ENCODE measurements at places on chromosomes 11 and 22.

DNA sequence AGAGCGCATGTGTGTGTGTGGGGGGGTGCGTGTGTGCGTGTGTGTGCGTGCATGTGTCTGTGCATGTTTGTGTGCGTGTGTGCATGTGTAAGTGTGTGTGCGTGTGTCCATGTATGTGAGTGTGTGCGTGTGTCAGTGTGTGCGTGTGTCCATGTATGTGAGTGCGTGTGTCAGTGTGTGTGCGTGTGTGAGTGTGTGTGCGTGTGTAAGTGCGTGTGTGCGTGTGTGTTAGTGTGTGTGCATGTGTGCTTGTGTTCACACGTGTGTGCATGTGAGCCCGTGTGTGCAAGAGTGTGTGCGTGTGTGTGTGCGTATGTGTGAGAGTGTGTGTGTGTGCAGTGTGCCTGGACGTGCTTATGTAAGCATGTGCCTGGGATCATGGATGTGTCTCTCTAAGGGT, 14.7 kb upstream of the APOL6 start:
- DNase-seq = no peak

GRCh38 chr22:19598054-19598855, 74.0 kb upstream of the CLDN5 start:
- DNase-seq = no peak

DNA sequence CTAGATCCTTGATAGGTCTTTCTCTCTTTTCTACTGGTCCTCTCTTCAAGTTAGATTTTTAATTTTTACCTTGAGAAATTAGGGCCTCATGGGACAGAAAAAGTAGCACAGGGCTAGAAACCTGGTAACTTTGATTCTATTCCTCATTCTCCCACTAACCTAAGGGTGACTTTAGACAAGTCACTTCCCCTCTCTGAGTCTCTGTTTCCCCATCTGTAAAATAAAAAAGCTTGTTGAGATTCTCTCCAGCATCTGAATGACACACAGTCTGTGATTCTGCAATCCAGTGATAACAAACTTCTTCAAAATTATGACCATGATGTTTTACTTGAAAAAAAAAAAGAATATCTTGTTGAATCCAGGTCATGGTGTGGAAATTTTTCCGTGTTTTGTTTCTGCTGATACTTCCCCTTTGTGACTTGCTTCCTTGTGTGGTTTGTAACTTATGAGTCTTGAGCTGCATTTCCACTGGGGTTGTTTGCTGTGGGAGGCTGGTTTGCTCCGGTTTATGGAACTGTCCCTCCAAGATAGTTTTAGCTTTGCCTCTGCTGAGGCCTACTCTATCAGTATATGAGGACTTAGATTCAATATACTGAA, 9.8 kb upstream of the MPEG1 start:
- DNase-seq = no peak

DNA sequence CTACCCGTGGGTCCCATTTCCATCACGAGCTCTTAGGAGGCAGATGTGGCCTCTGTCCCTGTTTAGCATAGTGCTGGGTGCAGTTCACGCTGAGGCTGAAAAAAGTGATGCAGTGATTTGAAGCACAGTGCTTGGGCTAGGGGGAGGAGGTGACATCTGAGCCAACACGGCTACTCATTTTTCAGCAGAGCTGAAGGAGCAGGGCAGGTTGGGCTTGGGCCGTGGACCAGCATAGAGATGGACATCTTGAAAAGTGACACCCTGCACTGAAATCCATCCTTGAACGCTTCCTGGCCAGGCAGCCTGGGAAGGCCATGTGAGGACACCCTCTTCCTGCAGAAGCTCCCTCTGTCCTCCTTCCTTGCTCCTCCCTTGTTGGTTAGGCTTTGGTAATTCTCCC, 66.4 kb downstream of the ADAMTS15 start:
- no peak for DNase-seq

GRCh38 chr22:50325444-50326224, 1.2 kb downstream of the DENND6B start:
- no peak for DNase-seq

DNA sequence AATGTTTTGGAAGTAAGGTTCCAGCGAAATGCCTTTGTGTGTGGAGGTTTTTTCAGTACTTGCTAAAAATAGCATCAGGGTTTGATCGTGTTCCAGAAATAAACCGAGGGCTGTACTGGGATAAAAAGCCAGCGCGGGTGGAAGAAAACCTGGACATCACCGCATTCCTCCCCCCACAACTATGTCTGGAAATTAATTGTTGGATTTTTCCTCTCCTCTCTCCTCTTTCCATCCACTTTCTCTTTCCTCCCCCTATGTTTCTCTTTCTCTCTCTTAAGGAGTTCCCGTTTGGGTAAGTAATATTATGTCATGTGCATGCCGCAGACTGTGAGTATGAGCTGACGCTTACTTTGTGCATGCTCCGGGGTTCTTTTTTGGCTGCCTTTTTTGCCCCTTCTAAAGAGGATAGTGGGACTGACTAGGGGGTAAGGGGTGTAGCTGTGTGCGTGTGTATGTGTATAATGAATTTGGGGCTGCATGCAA, 104.2 kb upstream of the HSD17B12 start:
- DNase-seq = peak; percentile 13

DNA sequence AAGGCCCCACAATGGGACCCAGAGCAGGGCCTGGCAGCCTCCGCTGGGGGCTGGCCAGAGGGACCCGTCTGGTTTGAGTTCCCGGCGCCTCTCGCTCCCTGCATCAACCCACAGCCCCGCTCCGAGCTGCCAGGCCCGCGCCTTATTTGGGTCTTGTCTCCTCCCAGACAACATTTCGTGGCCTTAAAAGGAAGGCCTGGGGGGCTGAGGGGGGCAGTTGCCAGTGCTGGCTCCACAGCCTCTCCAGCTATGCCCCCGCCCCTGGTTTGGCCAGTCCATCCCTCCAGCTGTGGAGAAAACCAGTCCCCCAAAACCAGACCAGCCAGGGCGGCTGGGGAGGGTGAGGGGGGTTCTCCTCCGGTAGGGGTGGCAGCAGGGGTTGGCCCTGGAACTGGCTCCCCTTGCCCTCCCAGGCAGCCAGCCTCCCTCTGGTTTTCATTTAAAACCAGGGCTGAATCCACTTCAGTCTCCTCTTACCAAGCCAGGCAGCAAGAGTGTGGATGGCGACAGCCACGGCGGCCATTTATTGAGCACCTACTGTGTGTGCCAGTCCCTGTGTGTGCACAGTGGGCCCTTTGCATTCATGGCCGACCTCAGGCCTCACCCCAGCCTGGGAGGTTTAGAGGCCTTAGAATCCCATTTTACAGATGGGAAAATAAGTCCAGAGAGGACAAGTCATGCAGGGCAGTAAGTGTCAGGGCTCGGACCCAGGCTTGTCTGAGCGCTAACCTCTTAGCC, 18.6 kb downstream of the EMID1 start:
- peak; percentile 78 for DNase-seq

- DNase-seq = no peak
Observed at GRCh38 chr11:456533-456932, 6.5 kb downstream of the PTDSS2 start.

- DNase-seq = no peak
Observed at GRCh38 chr11:15412054-15412453, 297.3 kb downstream of the INSC start.

- peak; percentile 35 for DNase-seq
Observed at GRCh38 chr22:29096736-29097669, 24.2 kb downstream of the KREMEN1 start.

DNA sequence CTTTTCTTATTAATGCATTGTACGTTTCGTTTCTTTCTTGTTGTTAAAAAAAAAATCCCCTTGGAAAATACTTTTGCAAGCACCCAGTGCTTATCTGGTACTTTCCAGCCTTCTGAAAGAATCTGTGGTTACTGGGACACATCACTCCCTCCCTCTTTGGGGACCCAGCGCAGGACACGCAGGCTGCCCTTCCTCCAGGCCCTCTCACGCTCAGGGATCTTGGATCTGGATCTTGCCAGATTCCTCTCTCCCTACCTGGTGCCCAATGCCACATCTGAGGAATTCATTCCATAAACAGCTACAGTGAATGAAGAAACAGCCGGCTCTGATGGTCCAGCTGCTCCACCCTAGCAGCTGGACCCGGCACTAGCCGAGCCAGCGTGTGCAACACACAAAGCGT, 55.7 kb downstream of the PHF21B start:
- no peak for DNase-seq

- no peak for DNase-seq
Observed at GRCh38 chr11:123562158-123562557, 92.3 kb downstream of the SCN3B start.

DNA sequence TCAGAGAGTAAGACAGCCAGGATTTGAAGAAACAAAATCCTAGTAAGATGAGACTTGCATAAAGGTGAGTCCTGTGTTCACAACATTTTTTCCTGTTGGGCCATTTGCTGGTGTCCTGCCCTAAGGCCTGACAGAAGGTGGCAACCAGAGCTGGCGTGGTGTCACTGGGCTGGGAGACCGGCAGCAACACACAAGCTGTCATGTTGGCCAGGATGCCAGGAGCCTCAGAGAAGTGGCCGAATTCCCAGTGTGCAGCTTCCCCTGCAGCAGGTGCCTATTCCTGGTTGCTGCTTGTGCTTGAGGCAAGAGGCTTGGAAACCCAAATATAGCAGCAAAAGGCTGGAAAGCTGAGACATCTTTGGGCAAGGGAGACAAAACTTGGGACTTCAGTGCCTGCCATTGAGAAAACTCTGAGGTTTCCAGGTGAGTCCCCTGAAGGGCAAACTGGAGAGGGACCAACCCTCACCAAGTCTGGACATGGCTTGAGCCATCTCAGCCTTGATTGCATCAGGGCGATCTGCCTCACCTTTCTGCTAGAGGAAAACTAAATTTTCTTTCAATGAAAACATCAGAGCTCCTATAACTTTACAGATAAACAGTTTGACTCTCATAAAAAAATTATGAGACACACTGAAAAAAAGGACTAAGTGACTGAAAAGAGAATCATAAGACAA, 25.9 kb downstream of the ALG12 start:
- DNase-seq = no peak

GRCh38 chr11:16924826-16925560, 89.2 kb downstream of the PLEKHA7 start:
- peak; percentile 20 for DNase-seq

- DNase-seq = no peak
Observed at GRCh38 chr11:2858995-2859698, 26.4 kb downstream of the CDKN1C start.

DNA sequence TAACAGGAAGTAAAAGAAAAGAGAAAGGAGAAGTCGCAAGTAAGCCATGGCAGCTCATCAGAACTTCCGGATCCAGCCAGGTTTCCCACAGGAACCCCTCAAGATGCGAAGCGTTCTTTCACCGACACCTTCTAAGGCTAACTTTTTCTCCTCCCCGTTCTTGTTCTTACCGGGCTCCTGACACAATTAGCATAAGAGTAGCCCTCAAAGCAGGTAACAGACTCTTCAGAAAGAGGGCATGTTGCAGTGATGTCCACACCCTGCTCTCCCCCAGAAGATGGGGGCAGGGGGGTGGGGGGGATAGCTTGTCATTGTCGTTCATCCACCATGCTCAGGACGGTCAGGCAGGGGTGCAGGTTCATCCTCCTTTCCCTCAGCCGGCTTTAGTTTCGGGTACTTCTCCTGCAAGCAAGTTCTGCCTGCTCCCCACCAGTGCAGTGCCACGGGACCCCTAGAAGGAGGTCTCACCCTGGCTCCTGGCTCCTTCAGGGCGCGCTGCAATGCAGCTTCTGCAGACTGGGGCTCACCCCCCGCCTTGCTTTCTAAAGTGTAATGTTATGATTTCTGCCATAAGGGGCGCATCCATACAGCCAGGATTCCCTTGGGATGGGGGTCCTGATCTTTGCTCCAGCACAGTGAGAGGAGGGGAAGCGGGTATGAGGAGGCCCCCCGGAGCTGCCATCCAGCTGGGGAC, 2.3 kb downstream of the OPCML start:
- DNase-seq = no peak

GRCh38 chr22:45692549-45692948, 20.9 kb downstream of the ATXN10 start:
- peak; percentile 51 for DNase-seq

- DNase-seq = peak; percentile 76
Observed at GRCh38 chr11:72771507-72771906, 19.3 kb upstream of the ARAP1 start.

DNA sequence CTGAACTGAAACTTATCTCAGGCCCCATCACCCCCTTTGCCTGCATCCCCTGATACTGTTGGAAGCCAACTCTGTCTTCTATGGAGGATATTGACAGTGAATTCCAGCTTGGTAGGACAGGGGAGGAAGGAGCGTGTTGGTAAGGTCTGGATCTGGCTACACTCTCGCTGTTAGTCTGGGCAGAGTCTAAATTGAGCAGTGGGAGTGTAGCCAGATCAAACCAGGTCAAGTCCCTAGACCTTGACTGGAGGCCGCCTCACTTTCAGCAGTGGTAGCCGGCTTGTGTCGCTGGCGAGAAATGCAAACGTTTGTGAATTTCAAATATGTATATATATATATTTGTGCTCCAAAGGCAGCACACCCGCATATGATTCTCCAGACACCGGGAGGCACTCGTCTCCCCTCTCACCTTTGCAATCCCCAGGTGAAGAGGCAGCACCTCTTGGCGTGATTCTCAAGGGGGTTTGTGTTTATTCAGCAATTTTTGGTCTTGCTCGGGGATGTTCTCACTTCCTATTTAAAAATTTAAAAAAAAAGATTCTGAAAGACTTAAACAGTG, 26.7 kb downstream of the DHCR7 start:
- no peak for DNase-seq

GRCh38 chr11:120188371-120188770, 22.5 kb upstream of the OAF start:
- DNase-seq = no peak

- peak; percentile 74 for DNase-seq
Observed at GRCh38 chr11:28618416-28618815, 510.2 kb downstream of the METTL15 start.

- DNase-seq = peak; percentile 17
Observed at GRCh38 chr11:13152736-13153541, 124.7 kb upstream of the BMAL1 start.

- no peak for DNase-seq
Observed at GRCh38 chr11:85517272-85517671, 109.9 kb downstream of the DLG2 start.

DNA sequence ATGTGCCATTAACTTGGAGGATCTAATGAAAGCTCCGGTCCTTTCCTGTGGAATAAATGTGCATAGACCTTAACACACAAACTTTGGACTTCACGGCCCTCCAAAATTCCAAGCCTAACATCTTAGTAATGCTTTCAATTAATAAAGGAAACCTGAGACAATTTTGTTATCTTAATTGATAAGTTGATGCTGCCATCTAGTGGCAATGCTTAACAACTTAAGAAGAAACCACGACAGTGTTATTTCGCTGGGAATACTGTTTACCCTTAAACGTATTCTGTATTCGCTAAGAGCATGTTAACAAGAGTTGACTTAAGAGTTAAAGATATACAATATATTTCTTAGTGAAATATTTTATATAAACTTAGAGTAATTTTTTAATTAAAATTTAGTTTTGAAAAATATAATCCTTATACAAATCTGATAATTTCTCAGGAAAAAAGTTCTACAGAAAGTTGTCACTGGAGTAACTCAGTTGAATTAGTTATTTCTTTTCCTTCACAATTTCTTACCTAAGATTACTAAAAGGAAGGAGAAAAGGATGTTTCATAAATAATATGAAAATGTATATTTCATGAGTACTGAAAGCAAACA, 35.0 kb upstream of the OR9G4 start:
- DNase-seq = peak; percentile 47
